ENCODE measurements at places on chromosomes 12 and 14.

- DNase-seq: no peak
Observed at GRCh38 chr14:105860615-105861580, 334.5 kb downstream of the TMEM121 start.

DNA sequence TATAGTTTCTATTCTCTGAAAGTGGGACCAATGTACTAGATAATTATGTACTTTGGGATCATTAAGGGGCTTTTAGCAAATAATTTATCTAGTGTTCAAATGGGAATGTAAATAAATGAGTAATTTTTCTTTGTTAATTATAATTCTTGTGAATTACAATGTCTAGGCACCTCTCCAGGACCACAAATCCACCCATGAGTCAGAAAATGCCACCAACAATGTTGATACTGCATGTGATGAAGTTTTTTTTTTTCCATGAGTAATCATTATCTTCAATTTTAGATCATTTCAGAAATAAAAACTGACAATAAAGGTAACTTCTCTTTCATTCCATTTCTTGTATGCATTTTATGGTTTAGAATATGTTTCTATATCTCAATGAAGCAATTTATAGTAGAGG, 470.3 kb downstream of the VRK1 start:
- no peak for DNase-seq

DNA sequence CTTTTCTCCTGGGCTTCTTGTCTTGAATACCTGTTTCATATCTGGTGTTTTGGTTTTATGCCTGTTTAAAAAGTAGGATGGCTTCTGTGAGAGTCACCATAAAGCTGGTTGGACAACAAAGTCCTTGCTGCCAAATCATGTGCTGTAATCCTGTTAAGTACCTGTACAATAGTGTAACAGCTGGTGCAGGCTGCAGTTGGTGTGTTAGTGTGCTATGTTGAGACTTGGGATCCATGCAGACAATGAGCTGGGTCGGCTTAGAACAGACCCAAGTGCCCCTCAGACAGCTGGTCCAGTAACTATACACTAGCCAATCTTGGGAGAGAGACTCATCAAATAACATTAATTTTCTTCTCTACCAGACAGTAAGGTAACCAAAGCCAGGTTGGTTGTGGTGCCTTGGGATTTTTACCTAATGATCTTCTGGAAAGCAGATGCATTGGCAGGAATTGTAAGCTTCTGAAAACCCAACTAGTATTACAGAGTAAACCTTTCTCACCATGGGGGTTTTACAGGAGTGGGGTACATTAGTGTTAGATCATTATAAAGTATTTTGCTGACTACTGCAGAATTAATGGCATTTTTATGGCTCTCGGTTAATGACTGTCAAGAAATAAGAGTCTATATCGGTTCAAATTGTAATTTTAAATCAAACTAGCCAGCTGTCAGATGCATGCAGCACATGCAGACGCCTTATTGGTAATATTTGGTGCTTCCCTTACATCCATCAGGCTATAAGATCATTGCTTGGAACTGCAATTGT, 231.2 kb downstream of the PDZRN4 start:
- DNase-seq: no peak

- no peak for DNase-seq
Observed at GRCh38 chr14:28704153-28704552, 62.4 kb upstream of the FOXG1 start.

- DNase-seq: no peak
Observed at GRCh38 chr14:96049932-96050331, 10.8 kb downstream of the C14orf132 start.

DNA sequence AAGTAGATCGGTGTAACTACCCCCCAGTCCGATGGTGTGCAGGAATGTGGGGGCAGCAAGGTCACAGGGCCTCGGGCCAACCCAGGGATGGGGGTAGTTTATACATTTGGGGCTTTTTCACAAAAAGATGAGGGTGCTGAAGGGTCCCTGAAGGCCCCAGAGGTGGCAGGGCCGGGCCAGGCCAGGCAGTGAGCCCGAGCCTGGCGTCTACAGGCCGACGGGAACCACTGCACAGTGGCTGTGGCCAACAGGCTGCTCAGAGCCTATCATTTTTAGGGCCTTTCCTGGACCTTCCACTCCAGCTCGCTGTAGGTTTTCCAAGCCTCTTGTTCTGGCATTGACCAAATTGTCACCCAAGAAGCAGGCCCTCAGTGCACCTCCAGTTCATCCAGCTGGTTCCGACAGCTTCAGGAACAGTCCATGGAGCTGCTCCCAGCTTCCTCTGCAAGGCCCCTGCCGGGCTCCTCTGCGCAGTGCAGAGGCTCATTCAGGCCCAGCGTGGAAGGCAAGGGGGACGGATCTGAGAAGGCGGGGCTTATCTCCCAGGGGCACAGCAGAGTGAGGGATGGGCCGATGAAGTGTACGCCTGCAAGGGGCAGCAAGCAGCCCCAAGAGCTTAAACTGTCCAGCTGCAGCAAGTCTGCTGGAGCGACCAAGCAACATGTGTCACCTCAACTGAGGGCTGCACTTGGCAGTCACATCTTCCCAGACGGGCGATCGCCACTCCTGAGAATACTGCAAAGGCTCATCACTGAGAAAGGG, 13.9 kb downstream of the CDCA4 start:
- DNase-seq: no peak

DNA sequence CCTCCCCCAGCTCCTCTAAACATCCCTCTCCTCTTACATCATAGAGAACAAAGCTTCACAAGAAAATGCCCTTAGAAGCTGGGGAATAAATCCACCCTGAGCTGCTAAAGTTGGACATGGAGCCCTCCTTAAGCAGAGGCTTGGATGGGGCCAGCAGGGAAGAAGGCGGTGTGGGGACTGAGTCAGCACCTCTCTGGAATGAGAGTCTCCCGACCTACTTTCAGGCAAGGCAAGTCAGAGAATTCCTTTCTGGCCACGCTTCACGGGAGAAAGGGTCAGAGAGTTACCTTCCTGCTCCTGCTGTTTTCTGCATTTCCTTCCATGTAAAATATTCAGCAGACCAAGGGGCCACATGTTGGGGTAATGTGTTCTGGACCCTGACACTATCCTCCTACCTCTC, 113.3 kb upstream of the PRB2 start:
- DNase-seq: no peak

GRCh38 chr14:47541662-47542061, 133.7 kb downstream of the MDGA2 start:
- no peak for DNase-seq

DNA sequence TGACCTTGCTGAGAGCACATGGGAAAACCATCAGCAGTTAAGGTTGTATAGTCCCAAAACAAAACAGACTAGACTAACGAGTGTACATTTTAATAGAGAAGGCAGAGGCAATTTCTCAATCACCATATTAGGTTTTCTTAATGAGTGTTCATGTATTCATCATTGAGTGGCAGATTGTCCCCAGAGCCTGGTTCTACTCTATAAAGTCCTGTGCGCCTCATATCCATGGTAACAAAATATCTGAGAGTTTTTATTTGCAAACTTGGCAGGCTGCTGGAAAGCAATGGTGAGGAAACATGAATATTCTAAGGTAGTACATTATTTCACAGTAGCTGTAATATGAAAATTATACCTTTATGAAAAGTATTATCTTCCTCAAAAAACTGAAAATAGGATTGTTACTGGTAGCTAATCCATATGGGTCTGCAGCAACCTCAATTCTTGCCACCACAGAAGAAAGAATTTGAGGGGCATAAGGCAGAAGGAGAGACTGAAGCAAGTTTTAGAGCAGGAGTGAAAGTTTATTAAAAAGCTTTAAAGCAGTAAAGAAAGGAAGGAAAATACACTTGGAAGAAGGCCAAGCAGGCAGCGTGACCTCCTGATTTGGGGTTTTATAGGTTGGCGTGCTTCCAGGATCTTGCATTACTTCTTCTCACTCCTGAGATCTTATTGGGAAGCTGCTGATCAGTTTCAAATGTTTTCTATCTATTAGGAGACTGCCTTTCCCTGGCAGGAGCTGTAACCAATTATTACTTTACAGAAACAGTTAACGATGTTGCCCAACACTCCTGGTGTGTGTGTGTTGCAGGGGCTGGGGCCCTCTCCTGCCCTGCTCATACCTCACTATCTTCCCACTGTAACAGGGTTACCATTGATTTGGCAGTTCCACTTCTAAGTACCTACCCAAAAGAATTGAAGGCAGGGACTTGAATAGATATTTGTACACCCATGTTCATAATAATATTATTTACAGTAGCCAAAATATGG, 154.0 kb upstream of the NUDT4 start:
- no peak for DNase-seq

GRCh38 chr12:3341594-3341993, 149.4 kb upstream of the PRMT8 start:
- DNase-seq: no peak

DNA sequence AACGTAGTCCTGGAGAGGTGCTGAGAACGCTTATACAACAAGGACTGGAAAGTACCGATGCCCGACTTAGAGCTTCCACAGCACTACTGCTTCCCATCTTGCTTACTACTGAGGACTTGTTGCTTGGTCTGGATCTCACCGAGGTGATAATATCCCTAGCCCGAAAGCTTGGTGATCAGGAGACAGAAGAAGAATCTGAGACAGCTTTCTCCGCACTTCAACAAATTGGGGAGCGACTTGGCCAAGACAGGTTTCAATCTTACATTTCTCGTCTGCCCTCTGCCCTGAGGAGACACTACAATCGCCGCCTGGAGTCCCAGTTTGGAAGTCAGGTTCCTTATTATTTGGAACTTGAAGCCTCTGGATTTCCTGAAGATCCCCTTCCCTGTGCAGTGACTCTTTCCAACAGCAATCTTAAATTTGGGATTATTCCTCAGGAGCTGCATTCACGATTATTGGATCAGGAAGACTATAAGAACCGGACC, 1.1 kb downstream of the TOGARAM1 start:
- no peak for DNase-seq

DNA sequence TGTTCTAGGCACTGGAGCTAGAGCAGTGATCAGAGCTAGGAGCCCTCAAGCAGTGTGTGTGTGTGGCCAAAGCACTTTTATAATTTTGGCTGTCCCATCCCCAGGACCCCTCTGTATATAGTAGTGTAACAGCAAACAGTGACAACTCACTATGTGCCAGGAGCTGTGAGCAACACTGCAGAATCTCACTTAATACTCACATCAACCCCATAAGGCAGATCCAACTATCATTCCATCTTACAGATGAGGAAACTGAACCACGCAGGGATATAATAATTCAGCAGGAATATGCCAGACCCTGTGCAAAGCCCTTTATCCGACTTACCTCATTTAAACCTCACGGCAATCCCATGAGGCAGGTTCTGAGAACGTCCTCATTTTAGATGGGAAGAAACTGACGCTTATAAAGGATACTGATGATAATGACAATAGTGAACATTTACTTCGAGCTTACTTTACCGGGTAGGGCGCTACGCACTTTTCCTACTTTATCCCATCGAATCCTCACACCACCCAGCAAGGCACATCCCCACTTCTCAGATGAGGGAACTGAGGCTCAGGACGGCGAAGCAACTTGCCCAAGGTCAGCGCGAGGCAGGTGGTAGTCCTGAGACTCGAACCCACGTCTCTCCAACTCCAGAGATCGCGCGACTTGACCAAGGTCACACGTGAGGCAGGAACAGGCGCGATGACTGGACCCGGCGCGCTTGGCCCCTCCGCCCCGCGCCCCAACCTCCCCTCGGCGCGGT, 687 bp downstream of the RAB35 start:
- no peak for DNase-seq

GRCh38 chr12:125187148-125187745, 122.0 kb downstream of the AACS start:
- no peak for DNase-seq

- DNase-seq: no peak
Observed at GRCh38 chr14:32447371-32447770, 118.3 kb downstream of the AKAP6 start.

- no peak for DNase-seq
Observed at GRCh38 chr12:6807170-6807569, 14.5 kb upstream of the GPR162 start.

DNA sequence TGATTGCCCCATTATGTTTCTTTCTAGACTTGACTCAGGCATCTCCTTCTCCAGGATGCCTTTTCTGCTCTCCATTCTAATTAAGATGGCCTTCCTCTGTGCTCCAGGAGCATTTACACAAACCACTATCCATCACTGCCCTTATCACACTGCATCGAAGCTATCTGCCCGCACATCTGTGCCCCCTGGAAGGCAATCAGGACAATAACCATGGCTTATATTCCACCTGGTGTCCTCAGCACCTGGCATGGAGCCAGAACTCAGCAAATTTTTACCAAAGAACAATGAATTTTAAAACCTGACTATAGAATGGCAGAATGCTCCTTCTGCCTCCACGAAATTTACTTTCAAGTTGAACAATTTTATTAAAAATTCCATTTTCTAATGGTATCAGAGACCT, 465.8 kb downstream of the APAF1 start:
- no peak for DNase-seq

DNA sequence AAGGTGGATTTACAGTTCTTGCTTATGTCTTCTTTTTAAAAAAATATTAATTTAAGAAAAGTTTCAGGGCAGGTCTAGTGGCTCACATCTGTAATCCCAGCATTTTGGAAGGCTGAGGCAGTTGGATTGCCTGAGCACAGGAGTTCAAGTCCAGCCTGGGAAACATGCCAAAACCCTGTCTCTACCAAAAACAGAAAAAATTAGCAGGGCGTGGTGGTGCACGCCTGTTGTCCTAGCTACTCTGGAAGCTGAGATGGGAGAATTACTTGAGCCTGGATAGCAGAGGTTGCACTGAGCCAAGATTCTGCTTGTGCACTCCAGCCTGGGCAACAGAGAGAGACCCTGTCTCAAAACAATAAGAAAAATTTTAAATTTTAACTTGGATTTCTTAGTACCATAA, 5.4 kb upstream of the TAS2R46 start:
- no peak for DNase-seq

GRCh38 chr14:52076334-52076733, 7.5 kb upstream of the NID2 start:
- DNase-seq: no peak

DNA sequence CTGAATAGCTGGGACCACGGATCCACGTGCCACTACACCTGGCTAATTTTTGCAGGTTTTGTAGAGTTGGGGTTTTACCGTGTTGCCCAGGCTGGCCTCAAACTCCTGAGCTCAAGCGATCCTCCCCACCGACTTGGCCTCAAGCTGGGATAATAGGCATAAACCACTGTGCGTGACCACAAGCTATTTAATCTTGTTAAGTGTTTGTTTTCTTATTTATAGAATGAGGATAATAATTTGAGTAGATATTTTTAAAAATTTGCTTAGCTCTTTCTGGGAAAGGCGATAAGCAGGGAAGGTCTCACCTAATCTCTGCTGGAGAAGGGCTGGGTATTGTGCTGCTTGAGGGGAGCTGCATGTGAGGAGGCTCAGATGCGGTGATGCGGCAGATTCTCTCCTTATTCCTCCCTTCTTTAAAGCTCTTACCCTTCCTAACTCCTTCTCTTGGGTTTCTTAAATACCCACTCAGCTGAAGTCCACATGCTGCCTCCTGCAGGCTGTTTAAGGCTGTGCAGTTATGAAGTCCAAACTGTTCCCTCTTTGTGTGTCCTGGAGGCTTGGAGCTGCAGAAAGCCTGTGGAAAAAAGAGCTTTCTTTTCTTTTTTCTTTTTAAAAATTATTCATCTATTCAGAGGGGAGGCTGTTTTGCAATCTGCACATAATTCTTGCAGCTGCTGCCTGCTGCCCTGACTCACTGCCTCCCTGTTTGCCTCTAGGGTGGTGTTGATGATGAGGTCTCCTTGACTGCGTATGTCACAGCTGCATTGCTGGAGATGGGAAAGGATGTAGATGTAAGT, 37.9 kb downstream of the A2ML1 start:
- DNase-seq: no peak

All from NCI-H2107 (cell line).